T-cell (primary cell): ENCODE measurements at places on chromosomes 16 and 17.

DNA sequence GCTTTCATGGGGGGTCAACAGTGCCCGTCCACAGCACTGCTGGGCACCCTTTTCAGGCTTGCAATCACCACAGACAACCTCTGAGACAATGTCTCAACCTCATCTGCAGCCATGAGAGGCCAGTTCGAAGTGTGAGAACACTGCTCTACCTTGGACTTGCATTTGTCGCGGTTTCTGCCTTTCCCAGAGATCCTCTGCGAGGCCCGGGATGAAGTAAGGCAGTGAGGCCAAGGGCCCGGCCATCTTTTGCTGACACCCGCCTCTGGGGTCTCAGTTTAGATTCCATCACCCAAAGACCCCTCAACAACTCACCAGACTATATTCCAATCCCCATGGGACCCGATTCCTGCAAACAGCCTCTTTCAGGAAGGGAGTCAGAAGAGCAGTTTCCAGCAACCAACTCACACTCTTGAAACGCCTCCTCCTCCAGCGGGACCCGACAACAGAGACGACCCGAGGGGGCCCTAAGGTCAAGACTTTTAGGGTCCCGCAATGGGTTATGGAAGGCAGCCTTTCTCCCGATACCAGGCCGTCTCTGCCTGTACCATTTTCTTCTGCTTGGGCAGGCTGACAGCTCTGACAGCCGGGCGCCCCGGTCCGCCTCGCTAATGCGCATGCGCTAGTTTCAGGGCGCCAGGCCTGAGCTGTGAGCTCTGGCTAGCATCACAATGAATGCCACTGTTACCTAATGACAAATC, 576.0 kb downstream of the KCNJ18 start:
- no peak for DNase-seq

DNA sequence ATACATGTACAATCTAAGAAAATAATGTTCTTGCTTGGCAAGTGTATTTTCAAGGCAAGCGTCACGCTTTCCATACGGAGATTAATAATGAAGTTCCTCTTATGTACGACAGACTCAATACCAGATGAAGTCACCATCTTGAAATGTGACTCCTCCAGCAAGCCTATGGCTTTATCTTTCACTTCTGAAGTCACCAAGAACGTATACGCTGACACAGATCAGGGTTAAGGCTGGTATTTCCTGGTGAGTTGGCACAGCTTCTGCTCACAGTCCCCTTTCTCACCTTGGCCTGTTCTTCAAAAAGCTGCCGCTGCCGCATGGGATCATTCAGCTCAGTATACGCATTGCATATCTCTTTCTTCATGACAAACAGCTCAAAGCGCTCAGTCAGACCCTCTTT, 6.1 kb upstream of the ADAT1 start:
- no peak for DNase-seq

DNA sequence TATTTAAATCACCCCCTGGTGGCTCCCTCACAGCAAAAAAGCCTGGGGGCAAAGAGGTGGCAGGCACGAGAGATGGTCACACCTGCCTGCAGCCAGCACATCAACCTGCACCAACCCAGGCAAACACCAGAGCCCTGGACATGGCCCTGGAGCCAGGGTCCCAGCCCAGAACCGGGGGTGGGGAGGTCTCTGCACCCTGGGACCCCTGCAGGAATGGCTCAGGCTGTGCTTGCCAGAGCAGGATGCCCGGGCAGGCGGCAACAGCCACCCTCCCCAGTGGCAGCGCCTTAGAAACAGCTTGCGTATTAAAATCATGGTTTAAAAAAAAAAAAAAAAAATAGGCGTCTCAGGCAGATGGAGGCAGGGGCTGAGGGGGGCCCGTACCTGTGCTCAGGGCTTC, 16.2 kb downstream of the MYBBP1A start:
- DNase-seq = no peak

DNA sequence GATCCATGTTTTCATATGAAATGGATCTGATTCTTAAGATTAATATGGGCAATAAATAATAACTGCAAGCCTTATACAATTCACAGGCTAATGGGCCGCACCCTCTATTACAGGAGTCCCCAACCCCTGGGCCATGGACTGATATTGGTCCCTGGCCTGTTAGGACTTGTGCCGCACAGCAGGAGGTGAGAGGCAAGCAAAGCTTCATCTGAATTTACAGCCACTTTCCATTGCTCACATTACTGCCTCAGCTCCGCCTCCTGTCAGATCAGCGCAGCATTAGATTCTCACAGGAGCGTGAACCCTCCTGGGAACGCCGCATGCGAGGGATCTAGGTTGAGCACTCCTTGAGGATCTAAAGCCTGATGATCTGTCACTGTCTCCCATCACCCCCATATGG, 26.8 kb downstream of the METTL16 start:
- no peak for DNase-seq
